EH (cell line): ENCODE measurements at places on chromosomes 1 and 21.

GRCh38 chr1:151828921-151829320 lies 2.7 kb downstream of the RORC start:
- DNase-seq = peak; percentile 55

GRCh38 chr1:206583707-206584648 lies 28.3 kb downstream of the EIF2D start:
- DNase-seq = peak; percentile 71

DNA sequence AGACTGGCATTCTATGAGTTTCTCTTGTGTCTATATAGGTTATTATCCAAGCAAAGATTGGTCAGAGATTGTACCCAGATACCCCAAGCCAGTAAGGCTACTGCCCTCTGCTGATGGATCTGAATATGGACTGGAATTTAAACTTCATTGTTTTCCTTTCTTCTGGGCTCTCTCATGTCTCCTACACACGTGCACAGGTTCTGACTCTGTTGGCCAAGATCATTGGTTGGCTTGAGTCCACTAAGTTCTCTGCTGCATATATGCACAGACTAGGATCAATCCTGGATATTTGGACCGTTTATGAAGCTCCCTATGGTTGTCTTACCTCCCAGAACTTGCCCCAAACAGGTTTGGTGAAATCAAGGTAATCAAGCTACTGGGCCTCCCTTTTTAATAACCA lies 69.7 kb downstream of the CC2D1B start:
- DNase-seq = peak; percentile 66

DNA sequence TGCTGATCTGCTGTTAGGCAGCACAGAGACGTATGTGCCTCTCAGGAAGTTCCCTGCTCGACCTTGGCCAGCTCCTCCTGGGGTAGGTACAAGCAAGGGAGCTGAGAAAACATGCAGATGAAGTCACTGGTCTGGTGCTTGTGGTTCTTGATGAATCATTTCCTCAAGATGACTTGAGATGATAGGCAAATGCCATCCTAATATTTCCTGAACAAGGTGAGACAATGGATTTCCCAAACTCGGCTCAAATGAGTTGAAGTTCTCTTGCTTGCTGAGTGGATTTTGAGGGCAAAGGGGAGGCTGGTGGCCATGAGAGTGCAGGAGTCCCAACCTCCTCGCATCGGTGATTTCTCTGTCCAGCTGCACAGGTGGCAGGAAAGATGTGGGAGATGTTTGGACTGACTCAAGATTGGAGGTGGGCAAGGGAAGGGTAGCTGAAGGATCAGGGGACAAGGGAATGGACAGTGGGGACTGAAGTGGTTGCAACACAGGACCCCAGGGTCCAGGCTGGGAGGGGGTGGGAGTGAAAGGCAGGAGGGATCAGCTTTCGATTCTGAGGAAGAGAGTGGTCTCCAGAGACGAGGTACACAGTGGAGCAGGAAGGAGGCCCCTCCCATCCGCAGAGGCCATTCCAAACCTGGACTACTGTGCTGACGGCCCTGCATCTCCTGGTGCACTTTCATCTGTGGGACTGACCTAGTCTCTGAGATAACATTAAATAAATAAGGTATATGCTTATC lies 63.9 kb downstream of the CAPN2 start:
- peak; percentile 88 for DNase-seq

GRCh38 chr1:243489681-243490546 lies 234.1 kb downstream of the SDCCAG8 start:
- DNase-seq = no peak

GRCh38 chr21:31846690-31847089 lies 26.1 kb upstream of the HUNK start:
- no peak for DNase-seq

GRCh38 chr1:95115708-95116137 lies 1.4 kb upstream of the TLCD4 start:
- no peak for DNase-seq

DNA sequence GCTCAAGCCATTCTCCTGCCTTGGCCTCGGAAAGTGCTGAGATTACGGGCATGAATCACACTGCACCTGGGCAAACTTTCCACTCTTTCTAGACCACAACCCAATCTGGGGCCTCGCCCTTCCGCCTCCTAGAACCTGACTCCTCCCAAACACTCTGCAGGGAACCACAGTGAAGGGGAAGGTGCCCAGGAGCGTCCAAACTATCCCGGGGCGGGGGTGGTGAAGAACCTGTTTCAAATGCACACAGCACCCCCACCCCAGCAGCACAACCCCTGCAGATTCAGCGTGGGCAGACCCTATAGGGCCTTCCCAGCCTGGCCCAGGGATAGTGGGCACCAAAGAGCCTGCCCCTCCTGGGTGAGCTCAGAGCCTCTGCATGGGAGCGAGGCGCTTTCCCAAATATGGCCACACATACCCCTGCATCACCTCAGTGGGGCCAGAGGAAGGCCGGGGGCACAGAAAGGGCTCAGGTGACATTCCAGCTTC lies 86.9 kb downstream of the STUM start:
- no peak for DNase-seq

- no peak for DNase-seq
These were observed 41.2 kb upstream of the FOXO6 start for GRCh38 chr1:41319807-41320711.

- DNase-seq = no peak
These were observed 181.1 kb upstream of the APP start for GRCh38 chr21:26351661-26352060.

GRCh38 chr1:116486424-116486823 lies 84.4 kb downstream of the CD58 start:
- peak; percentile 90 for DNase-seq

GRCh38 chr1:244394826-244395765 lies 56.6 kb downstream of the ADSS2 start:
- DNase-seq = no peak

DNA sequence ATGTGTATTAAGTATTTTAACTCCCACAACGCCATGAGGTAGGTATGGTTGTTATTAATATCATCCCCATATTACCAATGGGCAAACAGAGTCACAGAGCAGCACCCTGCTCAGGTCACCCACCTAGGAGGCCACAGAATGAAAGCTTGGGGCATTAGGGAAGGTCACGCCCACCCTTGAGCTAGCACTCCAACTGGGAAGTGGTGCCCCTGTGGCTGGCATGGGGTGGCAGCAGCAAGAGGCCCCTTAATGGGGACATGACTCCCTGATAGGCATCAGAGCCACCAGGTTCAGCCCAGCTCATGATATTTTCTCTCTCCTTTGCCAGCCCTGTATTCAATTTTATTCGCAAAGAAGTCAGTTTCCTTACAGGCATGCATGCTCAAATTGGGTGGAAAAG lies 90.6 kb downstream of the DMRTB1 start:
- DNase-seq = no peak

GRCh38 chr1:231936983-231937775 lies 310.6 kb downstream of the DISC1 start:
- DNase-seq = no peak

GRCh38 chr21:41219498-41220207 lies 51.7 kb downstream of the BACE2 start:
- no peak for DNase-seq

- DNase-seq = no peak
These were observed 50.0 kb upstream of the ZNF648 start for GRCh38 chr1:182111496-182111895.

DNA sequence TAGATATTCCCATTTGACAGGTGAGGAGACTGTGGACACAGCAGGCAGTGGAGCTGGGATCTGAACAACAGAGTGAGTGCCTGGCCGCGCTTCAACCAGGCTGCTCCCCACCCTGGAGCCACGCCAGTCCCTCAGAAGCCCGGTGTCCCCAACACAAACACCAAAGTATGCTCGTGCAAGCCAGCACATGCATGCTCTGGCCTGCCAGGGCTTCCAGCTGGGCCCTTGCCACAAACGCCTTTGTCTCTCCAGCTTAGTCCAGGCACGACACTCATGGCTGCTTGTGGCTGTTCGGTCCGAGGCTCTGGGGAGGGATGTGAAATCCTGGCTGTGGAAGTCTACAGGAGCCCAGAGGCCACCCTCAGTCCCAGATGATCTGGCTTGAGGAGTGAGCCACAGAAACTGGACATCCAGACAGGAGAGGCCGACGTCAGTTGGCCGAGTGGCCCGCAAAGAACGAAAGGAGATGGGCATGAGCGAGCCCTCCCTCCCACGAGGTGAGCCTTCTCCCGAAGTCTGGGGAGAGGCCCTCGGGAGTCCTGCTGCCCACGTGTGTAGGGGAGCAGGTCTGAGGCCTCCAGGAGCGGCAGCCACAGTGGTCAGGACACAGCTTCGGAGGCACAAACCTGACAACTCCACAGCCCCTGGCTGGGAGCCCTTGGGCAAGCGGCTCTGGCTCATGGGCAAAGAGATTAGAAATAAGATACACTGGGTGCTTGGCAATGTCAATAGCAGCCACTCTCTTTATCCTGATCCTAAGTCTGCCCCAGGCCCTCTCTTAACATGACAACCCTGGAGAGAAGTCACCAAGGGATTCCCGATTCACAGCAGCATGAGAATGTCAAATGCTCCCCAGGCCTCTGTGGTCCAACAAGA lies 117.1 kb upstream of the IFFO2 start:
- DNase-seq = no peak

- DNase-seq = no peak
These were observed 17.5 kb downstream of the TRPM2 start for GRCh38 chr21:44370786-44371410.

DNA sequence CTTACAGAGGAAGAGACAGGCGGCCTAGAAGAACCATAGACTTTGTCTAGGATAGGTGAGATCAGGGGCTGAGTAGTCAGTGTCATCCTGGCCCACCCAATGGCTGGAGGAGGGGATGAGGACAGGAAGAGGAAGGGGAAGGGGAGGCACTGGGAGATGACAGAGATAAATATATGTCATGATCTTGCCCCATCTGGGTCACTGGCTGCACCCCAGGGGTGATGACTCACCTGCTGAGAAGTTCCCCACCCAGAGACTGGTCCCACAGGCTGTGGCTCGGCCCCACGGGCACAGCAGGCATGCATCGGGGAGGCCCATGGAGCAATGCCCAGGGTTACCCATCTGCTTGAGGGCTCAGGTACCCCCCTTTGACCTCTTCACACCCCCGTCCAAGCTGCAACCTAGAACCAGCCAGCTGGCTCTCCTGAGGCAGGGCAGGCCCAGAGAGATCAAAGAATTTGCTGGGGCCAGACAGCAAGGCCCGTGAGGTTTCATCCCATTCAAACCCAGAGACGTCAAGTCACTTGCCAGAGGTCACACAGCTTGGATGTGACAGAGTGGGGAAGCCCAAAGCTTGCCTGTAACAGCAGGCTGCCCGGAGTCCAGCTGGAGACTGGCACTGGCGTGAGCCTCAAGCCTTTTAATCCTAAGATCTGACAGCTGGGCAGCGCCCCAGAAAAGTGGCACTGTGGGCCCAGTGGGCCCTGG lies 34.7 kb upstream of the CASZ1 start:
- DNase-seq = peak; percentile 43

- DNase-seq = no peak
These were observed 22.7 kb downstream of the SLC35D1 start for GRCh38 chr1:67031121-67031858.

GRCh38 chr21:15128267-15128666 lies 63.5 kb upstream of the NRIP1 start:
- no peak for DNase-seq

DNA sequence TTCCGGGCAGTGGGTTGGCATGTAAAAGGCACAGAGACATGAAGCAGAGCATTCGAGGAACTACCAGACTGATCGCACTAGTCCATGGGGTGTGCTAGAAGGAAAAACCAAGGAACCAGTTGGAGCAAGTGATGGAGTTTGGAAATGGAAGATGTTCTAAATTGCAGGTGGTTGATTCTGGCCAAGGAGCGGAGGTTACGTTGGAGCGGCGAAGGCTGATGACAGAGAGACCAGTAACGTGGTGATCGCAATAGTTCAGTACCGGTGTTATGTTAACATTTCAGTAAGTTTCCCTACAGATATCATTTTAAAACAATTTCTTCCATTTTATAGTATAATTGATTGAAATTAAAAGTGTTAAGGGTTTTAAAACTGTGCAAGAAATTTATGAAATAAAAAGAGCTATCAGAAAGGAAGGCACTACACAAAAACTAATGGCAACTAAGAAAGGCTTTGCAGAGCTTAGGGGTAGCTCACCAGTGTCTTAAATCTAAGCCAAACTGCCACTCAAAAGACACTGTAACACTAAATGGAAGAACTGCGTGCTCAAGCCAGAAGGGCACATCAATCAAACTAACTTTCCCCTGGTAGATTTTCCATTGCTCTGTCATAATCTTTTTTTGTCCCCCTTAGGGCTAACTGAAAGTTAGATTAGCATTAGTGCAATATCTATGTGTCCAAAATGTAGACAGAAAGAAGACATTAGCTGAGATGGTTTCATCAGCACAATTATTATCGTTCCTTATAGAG lies 11.3 kb upstream of the HEATR1 start:
- DNase-seq = no peak

DNA sequence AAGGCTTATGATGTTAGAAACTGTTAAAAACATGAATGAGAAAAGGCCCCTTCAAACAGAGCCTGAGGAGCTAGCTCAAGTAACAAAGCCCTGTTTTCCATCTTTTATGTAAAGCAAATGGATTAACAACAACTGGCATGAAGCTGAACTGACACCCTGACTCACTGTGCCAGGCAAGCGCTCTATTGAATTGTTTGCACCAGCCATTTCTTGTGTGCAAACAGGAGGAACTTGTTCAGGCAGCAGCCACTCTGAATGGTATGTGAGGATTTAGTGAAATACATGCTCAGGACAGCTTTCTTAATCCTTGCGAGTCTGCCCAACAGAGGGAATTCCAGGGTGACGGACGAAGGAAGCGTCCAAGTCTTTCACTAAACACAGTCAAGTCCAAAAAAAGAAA lies 291.1 kb upstream of the ADGRL2 start:
- DNase-seq = no peak

DNA sequence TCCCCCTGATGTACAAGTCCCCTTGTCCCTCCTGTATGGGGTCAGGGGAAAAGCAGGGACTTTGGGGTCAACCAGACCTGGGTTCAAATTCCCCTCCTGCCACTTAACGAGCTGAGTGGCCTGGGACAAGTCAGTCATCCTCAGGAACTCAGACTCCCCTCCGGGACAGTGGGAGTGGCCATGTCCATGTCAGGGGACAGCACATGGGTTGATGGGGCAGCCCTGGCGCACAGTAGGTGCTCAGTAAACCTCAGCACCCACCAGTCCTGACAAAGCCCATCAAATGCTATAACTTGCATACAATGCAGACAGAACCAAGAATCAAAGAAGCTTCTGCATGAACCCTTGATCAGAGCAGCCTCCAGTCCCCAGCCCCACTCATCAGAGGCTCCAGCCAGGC lies 30.0 kb downstream of the MATN1 start:
- DNase-seq = no peak
